ENCODE measurements at places on chromosomes 7 and 10.

GRCh38 chr10:110912374-110912773 lies 6.6 kb downstream of the BBIP1 start:
- DNase-seq: no peak

DNA sequence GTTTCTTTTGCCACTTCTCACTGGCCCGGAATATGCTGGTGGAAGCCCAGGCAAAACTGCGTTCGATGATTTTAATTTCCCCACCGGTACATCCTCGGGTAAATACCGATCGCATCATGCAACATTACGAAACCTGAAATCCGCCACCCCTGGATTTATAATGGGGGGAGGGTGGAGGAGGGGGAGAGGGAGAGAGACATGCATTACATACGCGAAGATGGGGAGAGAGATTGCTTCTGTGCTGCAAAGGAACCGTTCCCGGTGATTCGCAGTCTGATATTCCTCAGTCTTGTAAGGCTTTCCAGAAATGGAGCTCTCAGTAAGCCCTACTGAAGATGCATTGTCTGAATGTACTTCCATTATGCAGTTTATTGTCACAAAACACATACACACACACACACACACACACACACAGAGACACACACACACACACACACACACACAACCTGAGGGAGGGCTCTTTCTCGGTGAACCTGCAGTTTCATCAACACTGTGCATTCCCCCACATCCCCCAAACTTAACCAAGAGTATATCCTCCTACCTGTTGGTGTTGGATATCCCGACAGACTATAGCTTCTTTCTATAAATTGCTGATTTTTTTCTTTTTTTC lies 741 bp downstream of the GPR85 start:
- DNase-seq: no peak

- DNase-seq: no peak
Measured at GRCh38 chr7:19713676-19714075, 4.8 kb upstream of the POLR1F start.

DNA sequence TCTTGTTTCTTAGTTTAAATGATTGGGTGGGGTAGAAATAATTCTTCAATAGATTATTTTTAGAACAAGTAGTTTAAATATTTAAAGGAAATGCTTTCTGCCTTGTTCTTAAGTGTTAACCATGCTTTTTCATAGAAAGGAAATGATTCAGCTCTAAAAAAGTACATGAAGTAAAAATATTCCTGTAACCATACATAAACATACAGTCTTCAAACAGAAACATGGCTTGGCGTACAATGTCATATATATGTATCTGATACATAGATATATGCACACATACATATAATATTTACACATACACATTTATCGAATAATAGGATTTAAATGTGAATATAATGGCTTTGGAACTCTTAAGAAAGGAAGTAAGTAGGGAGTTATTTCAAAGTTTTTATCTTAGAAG lies 84.4 kb downstream of the RUNDC3B start:
- no peak for DNase-seq

- no peak for DNase-seq
Measured at GRCh38 chr7:46173476-46174195, 252.6 kb upstream of the IGFBP3 start.

DNA sequence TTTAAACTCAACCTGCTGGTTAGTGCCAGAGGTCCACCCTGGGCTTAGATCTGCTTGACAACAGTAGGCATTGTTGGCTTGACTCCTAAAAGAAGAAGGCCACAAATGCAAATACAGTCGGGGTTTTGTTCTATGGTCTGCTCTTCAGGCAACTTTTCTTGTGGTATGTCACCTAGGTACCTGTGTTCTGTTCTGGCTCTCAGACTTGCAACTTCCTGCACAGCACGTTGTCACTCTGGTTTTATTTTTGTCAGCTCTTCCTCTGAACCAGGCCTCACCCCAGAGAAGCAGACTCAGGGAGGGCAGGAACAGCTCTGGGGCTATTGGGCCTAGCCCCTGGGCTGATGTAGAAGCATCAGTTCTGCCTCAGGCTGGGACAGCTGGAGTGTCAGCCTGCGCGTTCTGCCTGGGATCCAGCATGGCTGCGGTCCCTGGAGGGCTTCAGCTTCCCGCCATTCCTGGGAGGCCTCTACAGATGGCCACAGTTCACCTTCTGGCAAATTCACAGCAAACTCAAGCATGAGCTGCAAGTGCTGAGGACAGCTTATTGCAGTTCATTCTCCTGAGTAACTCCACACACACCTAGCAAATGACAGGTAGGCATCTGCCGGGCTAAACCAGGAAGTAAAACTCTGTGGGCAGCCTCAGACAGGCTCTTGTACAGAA lies 11.0 kb upstream of the PDCD4 start:
- DNase-seq: no peak

DNA sequence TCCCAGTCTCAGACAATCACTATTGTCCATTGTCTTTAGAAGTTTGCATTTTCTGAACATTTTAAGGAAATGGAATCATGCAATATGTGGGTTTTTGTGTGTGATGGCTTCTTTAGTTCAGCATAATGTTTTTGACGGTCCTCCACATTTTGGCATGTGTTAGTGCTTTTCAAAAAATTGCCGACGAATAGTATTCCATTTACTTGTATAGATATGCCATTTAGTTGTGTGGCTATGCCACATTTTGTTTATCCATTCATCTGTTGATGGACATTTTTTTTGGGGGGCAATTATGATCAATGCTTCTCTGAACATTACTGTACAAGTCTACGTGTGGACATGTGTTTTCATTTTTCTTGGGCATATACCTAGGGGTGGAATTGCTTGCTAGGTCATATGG lies 12.0 kb upstream of the LAMB4 start:
- no peak for DNase-seq

DNA sequence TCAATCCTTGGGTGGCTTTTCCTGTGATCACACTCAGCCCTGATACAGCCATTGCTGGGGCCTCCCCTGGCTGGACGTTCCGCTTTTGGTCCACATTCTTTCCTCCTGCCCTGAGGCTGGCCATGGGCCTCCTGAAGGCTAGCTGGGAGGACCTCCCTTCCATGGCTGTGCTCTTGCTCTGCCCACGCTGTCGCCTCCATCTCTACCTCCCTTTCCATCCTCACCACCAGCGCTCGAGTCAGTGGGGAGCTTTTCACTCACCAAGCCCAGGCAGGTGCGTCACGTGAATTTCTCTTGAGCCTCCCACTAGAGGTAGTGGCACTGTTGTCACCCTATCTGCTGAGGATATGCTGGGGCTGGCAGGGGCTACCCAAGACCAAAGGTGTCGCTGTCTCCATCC lies 85.9 kb downstream of the BMS1 start:
- DNase-seq: no peak

- no peak for DNase-seq
Measured at GRCh38 chr10:28248092-28248491, 54.8 kb downstream of the MPP7 start.

DNA sequence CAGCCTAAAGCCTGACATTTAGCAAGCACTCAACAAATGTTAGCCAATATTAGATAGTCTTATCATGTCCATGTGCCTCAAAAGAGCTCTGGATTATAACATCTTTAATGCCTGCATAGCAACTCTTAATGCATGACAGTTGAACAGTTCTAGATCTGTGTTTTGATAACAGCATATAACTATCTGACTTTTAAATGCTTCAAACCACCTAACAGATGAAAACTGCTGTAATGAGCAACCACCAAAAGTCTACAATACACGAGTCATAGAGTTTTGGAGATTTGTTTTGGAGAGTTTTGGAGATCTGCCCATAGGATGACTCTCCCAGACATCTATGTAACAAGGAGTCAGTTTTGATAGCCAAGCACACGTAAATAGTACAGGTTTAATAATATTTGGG lies 227.3 kb downstream of the TWIST1 start:
- no peak for DNase-seq

- peak; percentile 89 for DNase-seq
Measured at GRCh38 chr7:143380646-143381426, at the start of gene ZYX. ZYX (plus strand) TSS chr7:143381345; CDS start chr7:143381572, 227 bp downstream.

DNA sequence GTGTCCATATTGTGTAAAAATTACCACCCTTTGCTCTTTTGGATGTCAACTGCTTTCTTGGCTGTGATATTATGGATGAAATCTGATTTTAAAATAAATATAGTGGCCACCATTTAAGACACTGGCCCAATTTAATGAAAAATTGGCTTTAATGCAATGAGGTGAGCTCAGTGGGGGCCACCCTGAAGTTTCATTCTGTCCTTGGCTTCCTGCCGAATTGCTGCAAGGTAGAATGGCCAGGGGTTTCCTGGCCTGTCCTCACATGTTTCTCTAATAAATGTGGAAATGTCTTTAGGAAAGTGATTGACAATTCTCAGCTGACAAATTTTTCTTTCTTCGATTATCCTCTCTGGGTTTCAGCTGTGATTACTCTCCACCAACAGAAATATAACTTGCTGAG lies 36.0 kb downstream of the DYNC1I1 start:
- DNase-seq: no peak

DNA sequence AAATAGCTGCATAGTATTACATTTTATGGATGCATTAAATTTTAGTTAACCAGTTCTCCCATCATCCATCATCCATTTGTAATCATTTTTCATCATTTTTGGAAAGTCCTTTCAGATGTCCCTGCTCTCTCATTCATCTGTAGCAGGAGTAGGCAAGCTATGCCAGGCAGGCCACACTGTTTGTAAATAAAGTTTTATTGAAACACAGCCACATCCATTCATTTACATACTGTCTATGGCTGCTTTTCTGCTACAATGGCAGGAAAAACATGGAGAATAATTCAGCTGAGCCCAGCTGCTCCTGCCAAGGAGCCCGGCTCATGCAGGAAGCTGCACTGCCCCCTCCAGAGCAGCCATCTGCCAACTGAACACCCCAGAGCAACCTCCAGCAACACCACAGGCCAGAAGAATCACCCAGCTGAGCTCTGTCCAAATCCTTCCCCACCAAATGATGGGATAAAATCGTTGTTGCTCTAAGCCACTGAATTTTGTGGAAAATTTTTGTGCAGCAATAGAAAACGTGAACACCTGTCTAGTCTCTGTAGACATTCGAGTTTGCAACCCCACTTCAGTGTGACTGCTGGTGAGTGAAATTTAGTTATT lies 19.6 kb downstream of the ITIH5 start:
- DNase-seq: no peak

DNA sequence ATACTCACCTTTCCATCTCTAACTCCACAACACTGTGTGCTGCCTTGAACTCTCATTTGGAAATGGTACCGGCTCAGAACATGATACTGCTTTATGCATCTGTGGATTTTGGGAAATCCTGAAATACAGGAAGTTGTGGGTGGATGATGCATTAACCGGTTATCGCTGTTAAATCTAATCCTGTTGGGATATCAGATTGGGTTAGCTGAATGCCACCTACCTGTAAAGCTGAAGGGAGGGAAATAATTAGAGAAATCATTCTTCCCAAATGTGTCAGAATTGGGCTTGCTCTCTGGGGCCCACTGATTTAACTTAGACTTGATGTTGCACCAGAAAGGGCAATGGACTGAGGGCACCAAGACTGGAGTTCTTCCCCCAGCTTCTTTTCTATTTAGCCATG lies 54.0 kb downstream of the CH25H start:
- DNase-seq: no peak

DNA sequence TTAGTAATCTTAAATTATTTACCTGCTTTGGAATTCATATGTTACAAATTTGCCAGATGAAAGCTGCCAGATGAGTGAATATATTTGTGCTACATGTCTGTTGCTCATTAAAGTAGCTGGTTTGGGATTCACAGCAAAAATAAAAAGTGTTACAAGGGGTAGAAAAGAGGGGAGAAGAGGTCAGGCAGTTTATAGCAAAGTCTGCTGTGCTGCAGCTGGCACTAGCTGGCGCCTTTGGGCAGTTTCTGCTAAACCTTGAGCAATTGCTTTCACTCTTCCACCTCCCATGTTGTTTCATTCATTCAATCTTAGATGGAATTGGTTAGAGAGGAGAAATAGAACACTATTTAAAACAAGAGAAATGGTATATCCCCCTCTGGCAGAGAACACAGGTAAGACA lies 404.1 kb upstream of the LRGUK start:
- no peak for DNase-seq

GRCh38 chr10:77121829-77122228 lies 515.8 kb downstream of the KCNMA1 start:
- DNase-seq: no peak

GRCh38 chr10:32095116-32095733 lies 39.0 kb upstream of the KIF5B start:
- no peak for DNase-seq

GRCh38 chr10:70271996-70272924 lies 11.5 kb downstream of the NPFFR1 start:
- DNase-seq: no peak

GRCh38 chr10:16674147-16674703 lies 143.0 kb downstream of the RSU1 start:
- DNase-seq: no peak

DNA sequence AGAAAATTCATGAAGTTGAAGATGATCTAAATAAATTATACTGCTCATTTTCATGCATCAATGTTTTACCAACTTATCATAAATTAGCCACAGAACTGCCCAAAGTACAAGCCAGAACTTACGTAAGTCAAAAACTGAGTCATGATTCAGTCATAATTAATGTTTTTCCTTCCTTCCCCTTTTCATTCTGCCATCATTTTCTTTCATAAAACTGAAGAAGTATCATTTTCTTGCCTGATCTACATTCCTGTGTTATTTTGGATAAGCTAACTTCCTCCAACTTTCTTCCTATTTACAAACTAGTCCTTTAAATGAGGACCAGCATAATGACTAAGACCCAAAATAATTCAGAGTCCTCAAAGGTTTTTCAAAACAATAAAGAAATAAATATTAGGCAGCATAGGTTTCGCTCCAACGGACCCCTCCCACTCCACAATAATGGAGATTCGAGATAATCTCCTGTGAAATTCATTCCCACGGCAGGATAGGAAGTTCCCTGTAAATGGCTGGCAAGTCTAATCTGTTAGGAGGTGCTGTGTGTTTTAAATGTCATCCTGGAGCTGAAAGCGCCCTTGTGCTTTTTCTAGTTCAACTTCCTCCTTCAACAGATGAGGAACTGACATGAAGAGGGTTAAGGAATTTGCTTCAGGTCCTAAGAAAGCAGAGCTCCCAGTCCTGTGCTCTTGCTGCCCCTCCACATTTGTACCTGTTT lies 218.9 kb downstream of the DOCK4 start:
- DNase-seq: no peak

GRCh38 chr10:116669832-116670644 lies 49.3 kb downstream of the PNLIPRP2 start:
- peak; percentile 48 for DNase-seq

GRCh38 chr7:125074141-125074540 lies 144.5 kb upstream of the POT1 start:
- DNase-seq: no peak

DNA sequence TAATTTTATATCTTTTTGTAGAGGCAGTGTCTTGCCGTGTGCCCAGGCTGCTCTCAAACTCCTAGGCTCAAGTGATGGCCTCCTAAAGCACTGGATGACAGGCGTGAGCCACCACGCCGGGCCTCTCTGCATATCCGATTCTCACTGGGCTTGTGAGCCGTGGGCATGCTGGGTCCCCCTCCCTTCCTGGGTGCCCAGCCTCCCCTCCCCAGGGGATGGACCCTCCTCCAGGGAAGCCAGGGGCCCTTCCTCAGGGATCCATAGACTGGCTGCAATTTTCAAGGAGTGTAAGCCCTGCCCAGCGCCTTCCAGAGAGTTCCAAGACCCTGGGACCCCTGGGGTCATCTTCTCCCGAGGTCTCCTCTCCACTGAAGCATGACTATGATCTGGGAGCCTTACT lies 23.7 kb upstream of the ELFN1 start:
- peak; percentile 30 for DNase-seq

All from D341Med (cell line).